ENCODE measurements at places on chromosomes 7 and 10.
A peak's percentile ranks its signal among the peaks of the same experiment; 100 is the strongest.

DNA sequence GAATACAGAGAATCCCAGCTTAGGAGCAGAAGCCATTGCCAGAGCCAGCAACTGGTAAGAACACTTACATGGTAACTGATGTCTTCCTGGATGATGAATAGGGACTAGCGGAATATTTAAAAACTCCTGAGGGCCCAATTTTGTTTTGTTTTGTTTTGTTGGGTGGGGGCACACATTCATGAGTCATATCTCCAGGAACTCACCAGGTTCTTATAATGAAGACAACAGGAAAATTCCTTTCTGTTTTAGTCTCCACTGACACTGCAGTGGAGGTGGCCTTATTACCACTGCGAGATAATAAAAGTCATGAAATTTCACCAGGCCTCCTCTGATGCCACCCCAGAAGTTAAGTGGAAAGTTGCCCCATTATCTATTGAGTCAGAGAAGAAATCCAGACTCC is 6.6 kb upstream of the CUZD1 start:
- peaks cover 78% of the 10 kb centered on the region for H3K4me1 ChIP-seq
- H3K27ac ChIP-seq = peak overlapping the region; percentile 70
- H3K27me3 ChIP-seq = no peaks in the 10 kb centered on the region
- DNase-seq = peak; percentile 74

GRCh38 chr7:43925984-43926797 is at the start of gene UBE2D4:
TSS of gene UBE2D4 (plus strand) at chr7:43926436. CDS start at chr7:43926533, 97 bp downstream.
- H3K27ac ChIP-seq = peak within 1 kb of the TSS; percentile 35
- H3K36me3 ChIP-seq = no peaks in the 10 kb centered on the region
- no peaks in the 10 kb centered on the region for H3K27me3 ChIP-seq
- H3K4me1 ChIP-seq = peaks cover 4% of the 10 kb centered on the region
- peak within 1 kb of the TSS; percentile 64 for H3K4me3 ChIP-seq

DNA sequence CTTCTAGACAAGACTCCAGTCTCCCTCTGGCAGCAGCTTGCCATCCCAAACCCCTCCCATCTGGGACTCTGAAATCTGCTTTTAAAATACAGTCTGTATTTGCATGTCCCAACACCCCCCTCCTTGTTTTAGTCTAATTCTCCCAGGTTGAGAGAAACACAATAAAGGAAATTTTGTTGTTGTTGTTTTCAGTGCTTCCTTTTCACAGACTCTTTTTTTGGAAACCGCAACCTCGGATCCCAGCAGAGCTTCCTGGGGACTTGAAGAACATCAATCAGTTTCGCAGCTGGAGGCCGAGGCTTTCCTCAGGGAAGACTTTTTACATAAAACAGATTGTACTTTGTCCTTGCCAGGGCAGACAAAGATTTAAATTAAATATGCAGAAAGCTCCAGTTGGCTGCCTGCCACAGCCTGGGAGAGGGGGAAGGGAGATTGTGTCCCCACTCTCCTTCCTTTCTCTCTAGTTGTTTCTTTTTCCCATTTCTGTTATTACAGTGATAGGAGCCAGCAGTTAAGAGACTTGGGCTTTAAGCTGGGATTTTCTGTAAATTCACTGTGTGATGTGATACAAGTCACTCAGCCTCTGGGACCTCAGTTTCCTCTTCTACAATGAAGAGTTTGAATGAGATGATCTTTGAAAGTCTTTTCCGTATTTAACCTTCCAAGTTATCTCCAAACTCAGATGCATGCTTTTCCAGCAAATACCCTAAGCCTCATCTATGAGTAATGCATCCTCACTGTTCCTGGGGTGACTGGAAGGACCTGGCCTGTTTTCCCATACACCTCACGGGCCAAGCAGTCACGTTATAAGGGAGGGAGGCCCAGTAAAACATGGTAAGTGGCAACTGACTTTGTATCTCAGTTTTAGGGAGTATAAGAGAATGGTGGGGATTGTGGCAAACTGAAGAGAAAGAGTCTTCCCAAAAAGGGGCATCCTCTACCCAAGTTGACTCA is 192.3 kb downstream of the REEP3 start:
- peaks cover 35% of the 10 kb centered on the region for H3K4me1 ChIP-seq
- no peak overlapping the region for H3K27ac ChIP-seq
- no peaks in the 10 kb centered on the region for H3K36me3 ChIP-seq
- H3K27me3 ChIP-seq = no peaks in the 10 kb centered on the region

DNA sequence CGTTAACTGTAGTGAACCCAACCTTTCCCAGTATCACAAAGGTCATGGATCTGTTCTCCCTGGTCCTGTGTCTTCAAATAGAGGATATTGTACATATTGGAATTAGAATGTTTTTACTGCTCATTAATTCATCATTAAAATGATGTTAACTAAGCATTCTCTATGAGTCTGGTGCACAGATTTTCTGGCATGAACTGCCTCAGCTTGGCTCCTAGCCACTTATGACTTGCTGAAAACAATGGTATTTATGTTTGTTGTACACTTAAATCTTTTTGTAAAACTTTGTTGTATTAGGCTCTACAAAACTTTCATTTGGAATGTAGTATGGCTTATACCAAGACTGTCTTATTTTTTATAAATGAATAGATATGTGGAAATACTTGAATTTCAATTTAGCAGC is 329.4 kb downstream of the TFEC start:
- no peak for DNase-seq
- H3K27ac ChIP-seq = no peak overlapping the region
- no peaks in the 10 kb centered on the region for H3K36me3 ChIP-seq

DNA sequence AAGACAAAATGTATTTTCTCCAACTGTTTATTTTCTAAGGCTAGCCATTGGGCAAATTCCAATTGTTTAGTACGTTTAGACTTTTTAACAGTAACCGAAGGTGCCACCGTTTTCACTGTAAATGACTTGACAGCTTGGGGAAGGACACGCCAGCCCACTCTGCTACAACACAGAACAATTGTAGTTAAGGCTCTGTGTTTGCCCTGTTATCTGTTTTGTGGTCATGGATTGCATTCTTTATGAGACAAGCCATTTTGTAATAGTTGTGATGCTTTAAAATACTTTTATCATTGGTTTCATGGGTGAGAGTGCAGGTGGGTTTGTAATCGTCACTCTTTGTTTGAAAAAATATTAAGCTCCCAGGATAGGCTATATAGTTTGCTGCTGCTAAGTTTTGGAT is 6.6 kb upstream of the PITRM1 start:
- no peaks in the 10 kb centered on the region for H3K36me3 ChIP-seq
- H3K27ac ChIP-seq = no peak overlapping the region
- H3K4me1 ChIP-seq = 0 out of 2 replicates have a peak, but pooled peaks cover 3% of the 10 kb centered on the region
- no peak overlapping the region for H3K4me3 ChIP-seq

DNA sequence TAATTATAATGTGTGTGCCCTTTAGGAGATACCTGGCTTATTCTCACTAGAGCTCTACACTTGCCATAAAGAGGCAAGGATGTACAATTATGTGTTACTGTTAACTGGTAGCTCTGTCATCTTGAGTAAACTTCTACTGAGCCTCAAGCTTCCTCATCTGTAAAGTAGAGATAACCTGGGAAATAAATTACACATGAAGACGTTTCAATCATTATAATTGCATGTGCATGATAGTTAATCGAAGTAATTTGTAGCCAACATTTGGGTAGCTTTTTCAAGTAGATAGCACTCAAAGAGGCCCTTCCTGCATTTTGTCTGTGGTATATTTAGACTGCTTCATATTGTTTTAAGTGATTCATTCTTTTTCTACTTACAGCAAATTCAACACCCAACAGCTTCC is 2.4 kb downstream of the CCT6A start:
- H3K27ac ChIP-seq = no peak overlapping the region
- H3K36me3 ChIP-seq = peaks cover 69% of the 10 kb centered on the region
- H3K4me3 ChIP-seq = no peak overlapping the region
- DNase-seq = no peak
- no peaks in the 10 kb centered on the region for H3K27me3 ChIP-seq

- no peaks in the 10 kb centered on the region for H3K36me3 ChIP-seq
- DNase-seq = no peak
- no peak overlapping the region for H3K27ac ChIP-seq
These were observed 12.3 kb downstream of the CNPY1 start for GRCh38 chr7:155533827-155534690.

- peaks cover 37% of the 10 kb centered on the region for H3K36me3 ChIP-seq
- H3K4me1 ChIP-seq = no peaks in the 10 kb centered on the region
- no peak overlapping the region for H3K27ac ChIP-seq
These were observed 31.8 kb downstream of the TES start for GRCh38 chr7:116242178-116242577.

DNA sequence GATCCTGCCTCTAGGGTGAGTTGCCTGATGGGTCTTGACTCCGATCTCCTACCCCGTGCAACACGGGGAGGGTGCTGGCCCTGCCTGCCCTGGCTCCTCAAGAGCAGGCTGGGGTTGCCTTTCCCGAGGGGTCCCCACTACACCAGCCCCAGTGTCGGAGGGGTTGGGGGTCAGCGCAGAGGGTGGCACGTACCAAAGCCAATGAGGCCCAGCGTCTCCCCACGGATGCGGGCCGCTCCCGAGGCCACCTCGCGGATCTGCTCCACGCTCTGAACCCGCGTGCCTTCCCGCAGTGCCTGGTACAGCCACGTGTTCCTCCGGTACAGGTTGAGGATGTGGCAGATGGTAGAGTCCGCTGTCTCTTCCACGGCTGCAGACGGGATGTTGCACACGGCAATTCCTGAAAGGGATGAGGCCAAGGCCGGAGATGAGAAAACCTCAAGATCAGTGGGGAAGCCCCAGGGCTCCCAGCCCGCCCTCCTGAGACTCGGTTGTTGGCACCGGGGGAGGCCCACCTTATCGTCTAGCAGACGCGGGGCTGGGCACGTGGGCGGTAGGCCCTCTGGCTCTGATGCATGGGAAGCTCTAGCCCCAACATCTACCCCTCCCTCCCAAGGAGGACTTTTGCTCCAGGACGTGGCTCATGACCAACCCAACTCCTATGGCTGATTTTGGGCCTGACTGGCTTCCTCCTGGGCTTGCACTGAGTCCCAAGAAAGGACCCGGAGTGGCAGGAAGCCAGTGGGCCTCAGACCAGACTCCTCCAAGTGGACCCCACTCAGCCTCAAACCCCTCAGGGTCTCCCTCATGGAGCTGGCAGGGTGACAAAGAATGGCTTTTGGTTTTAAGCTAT is 56.1 kb downstream of the ZRANB1 start:
- H3K27me3 ChIP-seq = no peaks in the 10 kb centered on the region
- H3K4me3 ChIP-seq = no peak overlapping the region
- H3K4me1 ChIP-seq = no peaks in the 10 kb centered on the region
- H3K27ac ChIP-seq = no peak overlapping the region
- peaks cover 94% of the 10 kb centered on the region for H3K36me3 ChIP-seq
- DNase-seq = peak; percentile 36

DNA sequence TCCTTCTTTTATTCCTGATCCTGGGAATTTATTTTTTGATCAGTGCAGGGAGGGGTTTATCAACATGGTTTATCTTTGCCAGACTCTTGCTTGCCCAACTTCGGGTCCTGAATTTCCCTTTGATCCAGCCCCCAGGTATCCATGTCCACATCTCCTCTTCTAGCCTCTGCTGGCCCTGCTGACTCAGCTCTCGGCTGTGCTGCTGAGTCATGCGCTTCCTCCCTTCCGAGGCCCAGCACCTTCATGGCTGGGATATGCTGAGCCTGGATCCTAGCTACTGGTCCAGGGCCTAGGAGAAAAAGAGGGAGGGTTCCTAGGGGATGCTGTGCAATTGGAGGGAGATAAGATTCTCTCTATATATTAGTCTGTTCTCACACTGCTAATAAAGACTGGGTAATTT is 380.7 kb upstream of the SHH start:
- H3K36me3 ChIP-seq = no peaks in the 10 kb centered on the region
- no peaks in the 10 kb centered on the region for H3K4me1 ChIP-seq
- peaks cover 25% of the 10 kb centered on the region for H3K27me3 ChIP-seq
- no peak for DNase-seq
- no peak overlapping the region for H3K27ac ChIP-seq

- no peak for DNase-seq
- no peak overlapping the region for H3K27ac ChIP-seq
- peaks cover 14% of the 10 kb centered on the region for H3K4me1 ChIP-seq
- H3K27me3 ChIP-seq = no peaks in the 10 kb centered on the region
- peaks cover 52% of the 10 kb centered on the region for H3K36me3 ChIP-seq
These were observed 1.0 kb downstream of the NPM3 start for GRCh38 chr10:101781984-101782810.

- H3K36me3 ChIP-seq = no peaks in the 10 kb centered on the region
- peak overlapping the region; percentile 89 for H3K27ac ChIP-seq
- DNase-seq = no peak
- H3K4me1 ChIP-seq = peaks cover 5% of the 10 kb centered on the region
- H3K4me3 ChIP-seq = peak overlapping the region; percentile 36
- no peaks in the 10 kb centered on the region for H3K27me3 ChIP-seq
These were observed 135.1 kb downstream of the NRBF2 start for GRCh38 chr10:63268149-63268797.

DNA sequence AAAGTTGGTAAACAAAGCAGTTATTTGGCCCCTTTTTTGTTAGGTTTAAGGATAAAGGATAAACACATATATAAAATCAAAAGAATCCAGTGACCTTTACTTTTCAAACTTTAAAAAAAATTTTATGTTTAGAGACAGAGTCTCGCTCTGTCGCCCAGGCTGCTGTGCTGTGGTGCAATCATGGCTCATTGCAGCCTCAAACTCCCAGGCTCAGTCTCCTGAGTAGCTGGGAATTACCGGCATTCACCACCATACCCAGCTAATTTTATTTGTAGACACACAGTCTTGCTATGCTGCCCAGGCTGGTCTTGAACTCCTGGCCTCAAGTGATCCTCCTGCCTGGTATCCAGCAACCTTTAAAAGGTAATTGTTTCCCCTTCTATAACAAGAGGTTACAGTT is 31.3 kb downstream of the GNA12 start:
- no peaks in the 10 kb centered on the region for H3K27me3 ChIP-seq
- H3K4me3 ChIP-seq = no peak overlapping the region
- peak overlapping the region; percentile 80 for H3K27ac ChIP-seq
- peaks cover 13% of the 10 kb centered on the region for H3K36me3 ChIP-seq

DNA sequence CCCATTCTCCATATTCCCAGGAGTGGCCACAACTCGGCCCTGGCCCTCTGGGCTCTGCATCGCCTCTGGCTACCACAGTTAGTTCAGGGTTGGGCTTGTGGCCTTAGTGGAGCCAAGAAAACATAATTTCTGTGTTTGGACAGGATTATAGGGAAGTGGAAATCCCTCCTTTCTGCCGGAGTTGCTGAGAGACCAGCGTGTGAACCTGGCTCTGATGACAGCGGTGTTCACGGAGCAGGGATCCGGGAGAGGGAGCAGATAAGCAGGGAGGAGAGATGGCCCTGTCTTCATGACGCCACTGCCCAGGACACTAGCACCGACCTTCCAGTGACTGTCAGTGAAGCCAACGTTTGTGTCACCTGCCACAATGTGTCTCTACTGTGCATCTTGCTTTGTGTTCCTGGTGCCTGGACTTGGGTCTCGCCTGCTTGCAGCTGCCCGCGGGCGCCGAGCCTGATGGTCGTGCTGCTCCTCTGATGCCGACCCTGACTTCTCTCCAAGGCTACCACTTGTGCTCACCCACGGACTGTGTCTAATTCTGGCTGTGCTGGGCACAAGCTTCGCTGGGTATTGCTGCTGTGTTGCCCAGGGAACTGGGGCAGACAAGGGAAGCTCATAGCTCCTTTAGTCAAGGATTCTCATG is 67.0 kb upstream of the VIPR2 start:
- no peak overlapping the region for H3K27ac ChIP-seq
- no peaks in the 10 kb centered on the region for H3K36me3 ChIP-seq
- no peaks in the 10 kb centered on the region for H3K27me3 ChIP-seq
- H3K4me1 ChIP-seq = no peaks in the 10 kb centered on the region
- no peak overlapping the region for H3K4me3 ChIP-seq
- DNase-seq = no peak

All from SJSA1 (cell line).